Effector memory CD8-positive, alpha-beta T cell (primary cell): ENCODE measurements at places on chromosomes 4 and X.

DNA sequence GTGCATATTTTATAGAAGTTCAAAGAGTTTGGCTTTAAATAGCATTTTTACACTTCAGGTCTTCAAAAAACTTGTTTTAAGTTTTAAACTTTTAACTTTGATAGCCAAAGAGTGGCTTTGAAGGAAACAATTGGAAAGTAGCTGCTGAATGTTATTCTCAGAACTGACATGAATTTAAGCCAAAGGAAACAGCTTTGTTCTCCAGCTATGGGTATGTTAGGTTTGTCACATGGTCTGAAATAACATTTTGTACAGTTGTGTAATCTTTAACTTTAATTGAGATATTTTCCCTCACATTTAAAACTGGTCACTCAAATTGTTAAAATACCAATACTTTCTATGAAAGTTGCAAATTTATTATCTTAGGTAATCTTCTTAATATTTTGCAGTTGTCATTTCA is 564.7 kb downstream of the IL15 start:
- no peak for DNase-seq

- no peak for DNase-seq
Observed at GRCh38 chr4:102959496-102959895, 60.0 kb downstream of the SLC9B1 start.

DNA sequence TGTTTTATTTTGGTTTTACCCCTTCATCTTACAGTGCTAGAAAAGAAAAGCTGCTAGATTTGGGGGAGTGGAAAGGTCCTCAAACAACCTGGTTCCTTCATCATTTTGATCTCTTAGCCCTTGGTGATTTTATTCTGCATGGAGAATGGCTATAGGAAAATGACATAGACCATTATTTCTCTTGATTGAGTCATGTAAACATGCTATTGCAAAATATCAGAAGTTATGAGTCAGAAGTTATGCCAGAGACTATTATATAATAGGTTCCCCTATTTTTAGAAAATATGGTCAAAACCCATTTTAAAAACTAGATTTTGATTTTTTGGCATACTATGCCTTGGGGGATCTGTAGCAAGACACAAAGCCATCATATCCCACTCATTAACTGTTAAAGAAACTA is 83.7 kb upstream of the FAM9C start:
- no peak for DNase-seq

GRCh38 chrX:96474029-96474740 is 210.5 kb upstream of the DIAPH2 start:
- DNase-seq, result no peak

DNA sequence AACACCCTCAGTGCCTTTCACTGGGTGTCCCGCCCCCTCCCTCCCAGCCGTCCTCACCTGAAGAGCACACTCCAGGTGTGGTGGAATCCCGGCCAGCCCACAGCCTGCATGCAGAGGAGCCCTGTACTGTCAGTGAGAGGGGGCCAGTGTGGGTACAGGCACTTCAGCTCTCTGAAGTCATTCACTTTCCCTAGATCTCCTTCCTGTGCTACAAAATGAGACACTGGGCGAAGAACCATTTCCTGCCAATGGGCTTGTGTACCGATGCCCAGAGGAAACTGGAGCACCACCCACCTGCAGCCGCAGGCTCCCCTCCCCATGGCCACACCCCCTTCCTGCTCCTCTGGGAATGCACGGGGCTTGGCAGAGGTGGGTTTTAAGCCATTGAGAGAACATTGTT is 73.9 kb upstream of the C4orf50 start:
- no peak for DNase-seq

DNA sequence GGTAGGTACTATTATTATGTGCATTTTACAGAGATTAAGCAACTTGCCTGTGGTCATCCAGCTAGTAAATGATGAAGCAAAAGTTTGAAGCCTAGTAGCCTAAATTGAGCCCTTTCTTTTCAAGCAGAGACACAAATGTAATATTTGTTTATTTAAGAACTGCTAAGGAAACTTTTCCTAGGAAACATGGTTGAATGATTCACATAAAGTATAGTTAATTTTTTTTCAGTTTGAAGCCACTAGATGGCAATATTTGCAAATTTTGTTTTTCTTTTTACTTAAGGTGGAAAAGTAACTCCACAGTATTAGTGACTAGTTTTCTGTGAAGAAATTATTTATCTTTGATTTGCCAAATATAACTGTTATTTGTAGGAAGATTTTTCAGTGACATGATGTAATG is 52.8 kb upstream of the ANKRD17 start:
- no peak for DNase-seq

DNA sequence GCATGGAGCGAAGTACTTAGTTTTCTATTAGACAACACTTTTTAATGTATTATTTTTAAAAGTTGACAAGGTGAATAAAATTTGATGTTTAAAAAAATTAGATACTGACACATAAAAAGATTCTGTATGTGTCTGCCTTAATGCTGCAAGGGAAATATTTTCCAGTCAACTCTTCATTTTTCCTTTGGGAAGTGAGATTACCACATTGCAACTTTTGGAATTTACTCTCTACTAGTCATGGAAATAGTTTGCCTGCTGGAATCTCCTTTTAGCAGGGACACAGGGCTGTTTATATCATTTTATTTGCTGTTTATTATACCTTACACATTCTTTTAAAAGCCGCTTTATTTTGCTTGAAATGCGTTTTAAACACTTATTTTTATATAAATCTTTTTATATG is 135.1 kb downstream of the MID1 start:
- no peak for DNase-seq
